M059J (cell line): ENCODE measurements at places on chromosomes 16 and 17. TPM values are rescaled to one million over a fixed set of nuclear protein-coding genes. Genes with fewer than 3 reads are reported as not detected.

GRCh38 chr16:9258423-9259051, 167.1 kb downstream of the HAPSTR1 start:
- peak; percentile 17 for DNase-seq

DNA sequence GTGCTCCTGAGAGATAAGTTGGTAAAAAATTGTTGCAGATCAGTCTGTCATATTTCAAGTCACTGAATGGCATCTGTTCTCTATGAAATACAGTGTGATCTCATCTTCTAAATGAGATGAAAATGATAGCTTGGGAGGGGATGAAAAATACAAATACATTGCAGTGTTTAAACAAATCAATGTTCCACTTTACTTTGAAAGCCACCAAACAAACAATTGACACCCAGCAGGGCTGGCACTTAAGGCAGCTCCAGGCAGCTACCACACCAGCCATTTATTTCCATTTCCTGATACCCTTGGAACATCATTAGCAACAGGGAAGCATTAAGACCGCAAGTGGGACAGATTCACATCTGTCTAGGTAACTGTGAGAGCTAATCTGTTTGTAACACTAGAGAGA, 827.6 kb upstream of the KIF2B start:
- no peak for DNase-seq

GRCh38 chr16:15825750-15826305, 31.0 kb downstream of the MYH11 start:
- DNase-seq = no peak

DNA sequence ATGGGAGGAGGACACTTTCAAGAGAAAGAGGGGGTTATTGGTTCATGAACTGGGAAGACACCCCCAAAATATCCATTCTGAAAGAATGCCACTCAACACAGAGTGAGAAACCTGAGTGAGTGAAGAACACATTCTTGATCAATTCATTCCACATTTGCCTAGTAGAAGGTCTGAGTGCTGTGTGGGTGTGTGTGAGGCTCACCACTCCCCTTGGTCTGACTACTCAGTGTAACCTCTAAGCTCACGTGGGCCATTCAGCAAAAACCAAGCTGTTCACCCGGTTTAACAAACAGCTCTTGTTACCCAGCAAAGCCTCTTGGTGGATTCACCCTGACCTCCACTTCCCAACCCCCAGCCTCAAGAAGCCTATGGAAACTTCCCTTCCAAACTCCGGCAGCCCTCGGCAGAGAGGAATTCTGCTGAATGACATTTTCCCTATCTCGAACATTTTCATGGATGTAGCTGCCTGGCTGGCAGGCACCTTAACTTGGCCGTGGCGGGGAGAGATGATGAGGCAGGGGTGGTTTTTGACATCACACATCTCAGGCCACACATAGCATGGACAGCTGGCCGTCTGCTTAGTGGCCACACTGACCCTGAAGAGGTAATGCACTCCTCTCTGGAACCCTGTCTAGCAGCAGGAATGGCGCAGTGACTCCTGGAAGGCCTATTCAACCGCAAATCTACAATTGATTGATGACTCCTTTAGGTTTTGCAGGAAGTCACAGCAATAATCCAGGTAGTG, 11.6 kb downstream of the ST6GALNAC1 start:
- no peak for DNase-seq

DNA sequence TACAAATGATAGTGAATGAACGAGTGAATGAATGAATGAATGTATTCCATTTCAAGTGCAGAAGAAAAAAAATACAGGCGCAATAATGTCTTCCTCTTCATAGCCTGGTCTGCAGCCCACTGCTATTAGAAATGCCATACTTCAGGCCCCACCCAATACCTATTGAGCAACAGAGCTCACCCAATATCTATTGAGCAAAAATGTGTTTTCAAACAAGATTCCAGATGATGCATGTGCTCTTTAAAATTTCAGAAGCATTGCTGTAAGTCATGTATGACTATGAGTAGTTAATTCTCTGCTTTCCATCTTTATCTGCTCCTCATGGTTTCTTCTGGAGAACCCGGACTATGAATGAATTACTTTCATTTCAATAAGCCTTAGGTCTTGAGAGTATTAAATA, 308.2 kb downstream of the XYLT1 start:
- no peak for DNase-seq

DNA sequence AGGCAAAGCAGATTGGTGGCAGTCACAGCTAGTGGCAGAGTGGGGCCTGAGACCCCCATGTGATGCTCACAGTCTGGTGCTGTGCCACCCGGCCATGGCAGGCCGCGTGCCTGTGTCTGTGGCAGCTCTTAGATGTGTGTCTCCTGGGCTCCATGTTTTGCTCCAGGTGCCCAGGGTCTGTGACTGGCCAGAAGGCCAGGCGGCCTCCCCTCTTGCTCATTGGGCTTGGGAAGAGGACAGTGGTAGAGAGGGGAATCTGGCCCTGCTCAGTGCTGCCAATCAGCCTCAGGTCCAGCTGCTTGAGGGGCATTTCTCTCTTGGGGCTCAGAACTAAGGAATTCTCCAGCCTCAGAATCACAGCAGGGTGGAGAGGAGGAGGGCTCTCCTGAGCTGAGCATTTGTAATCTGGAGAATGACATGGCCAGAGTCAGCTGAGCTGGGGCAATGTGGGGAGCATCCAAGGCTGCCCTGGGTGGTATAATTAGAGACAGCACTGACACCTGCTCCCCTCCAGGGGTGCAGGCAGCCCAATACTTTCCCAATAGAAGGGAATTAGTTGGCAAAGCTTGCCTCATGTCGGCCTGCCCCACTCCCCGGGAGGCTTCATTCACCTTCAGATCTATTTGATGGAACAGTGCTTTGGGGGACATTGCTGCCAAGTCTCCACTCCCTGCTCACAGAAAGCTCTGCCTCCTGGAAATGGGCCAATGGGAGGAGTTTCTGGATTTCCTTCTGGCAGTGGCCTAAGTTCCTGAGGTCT, 2.7 kb upstream of the LASP1NB start:
- peak; percentile 68 for DNase-seq

DNA sequence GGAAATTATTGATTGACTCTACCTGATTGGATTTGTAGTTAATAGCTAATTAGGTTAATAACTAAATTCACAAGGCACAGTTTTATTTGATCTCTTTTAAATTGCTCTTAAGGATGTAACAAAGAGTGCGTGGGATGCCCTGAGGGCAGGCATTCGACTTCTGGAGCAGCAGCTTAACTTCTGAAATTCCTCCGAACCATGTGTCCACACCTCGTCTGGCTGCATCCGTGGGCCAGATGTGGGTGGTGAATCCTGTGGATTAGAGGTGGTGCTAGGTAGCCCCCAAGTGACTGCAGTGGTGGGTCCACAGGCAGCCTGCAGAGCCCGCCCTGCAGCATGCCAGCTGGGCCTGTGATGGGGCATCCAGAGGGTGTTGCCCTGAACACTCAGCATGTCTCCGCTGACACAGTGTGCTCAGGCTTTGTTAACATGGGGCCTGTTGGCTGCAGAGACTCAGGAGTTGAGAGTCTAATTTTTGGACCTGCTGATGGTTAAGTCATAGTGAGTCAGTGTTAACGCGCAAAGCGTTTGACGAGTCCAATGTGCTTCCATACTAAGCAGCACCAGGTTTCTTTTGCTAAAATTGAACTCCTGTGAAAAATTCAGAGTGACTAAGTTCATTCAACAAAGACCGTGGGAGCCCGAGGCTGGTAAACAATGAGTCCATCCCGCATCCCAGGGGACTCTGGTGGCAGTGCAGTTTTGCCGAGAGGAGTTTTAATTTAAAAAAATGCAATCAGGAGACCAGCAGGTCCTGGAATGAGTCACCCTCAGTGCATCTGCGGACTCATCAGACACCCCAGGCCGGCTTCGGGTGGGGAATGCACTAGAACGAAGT, 3.8 kb upstream of the NPB start:
- peak; percentile 97 for DNase-seq

P2RX5 gene
- 1.8 and 10.1 TPM in 2 replicates for total RNA-seq

DNA sequence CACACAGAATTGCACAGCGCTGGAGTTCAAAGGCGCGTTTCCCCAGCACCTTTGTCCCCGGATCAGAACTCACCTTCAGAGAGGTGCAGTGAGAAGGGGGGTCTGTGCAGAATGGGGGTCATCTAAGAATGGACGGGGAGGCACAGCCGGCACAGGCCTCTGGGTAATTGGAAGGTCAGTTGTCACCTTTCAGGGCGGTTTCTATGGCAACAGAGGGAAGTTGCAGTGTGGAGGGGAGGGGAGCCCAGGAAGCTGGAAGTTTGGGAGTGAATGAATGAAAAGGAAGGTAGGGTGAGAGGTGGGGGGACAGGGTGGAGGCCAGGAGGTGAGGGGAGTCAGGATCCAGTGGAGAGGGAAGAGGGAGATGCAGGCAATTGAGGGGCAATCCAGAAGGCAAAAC, 12.4 kb upstream of the KCNG4 start:
- DNase-seq = no peak

- no peak for DNase-seq
Observed at GRCh38 chr16:81676066-81676882, 102.8 kb upstream of the PLCG2 start.

- DNase-seq = no peak
Observed at GRCh38 chr16:51407199-51407598, 256.1 kb upstream of the SALL1 start.

DNA sequence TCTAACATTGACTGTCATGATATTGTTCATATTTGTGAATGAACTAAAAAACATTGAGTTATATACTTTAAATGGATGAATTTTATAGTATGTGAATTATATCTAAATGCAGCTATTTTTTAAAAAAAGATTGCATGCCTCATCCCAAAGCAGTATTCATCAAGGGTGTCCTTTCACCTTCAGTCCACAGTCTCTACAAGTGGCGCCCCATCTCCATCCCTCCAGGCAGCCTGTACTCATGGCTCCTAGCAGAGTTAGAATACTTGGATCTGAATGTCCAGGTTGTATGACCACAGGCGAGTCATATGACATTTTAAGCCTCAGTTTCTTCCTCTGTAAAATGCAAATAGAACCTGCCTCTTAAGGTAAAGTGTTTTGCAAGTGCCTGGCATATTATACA, 69.8 kb downstream of the TMEM100 start:
- DNase-seq = no peak

DNA sequence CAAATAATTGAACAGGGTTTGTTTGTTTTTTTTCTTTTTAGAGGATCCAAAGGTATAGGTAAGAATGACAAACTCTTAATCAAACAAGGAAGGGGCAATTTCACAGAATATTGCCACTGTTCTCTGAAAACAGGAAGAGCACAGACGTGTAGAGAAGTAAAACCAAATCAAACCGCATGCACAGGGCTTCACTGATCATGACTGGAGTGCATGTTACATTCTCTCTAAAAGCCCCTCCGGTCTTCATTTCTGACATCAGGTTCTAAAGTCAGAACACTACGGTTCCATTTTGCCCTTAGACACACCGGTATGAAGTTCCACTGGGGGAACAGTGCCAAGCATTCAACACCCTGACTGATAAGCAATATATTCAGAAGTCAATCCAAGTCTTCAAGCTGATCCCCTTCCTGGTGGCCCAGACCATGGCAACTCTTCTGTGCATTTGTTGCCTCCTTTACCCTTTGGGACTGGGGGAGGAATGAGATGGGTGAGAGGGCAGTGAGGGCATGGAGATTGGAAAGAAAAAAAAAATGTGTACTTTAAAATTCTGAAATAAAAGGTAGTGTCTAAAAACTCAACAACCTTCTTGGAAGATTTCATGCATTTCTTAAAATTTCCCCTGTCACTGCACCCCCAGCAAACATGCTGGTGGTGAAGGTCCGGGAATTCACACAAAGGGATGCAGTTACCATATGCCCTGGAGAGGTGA, 1.4 kb downstream of the MMD start:
- DNase-seq = no peak

DNA sequence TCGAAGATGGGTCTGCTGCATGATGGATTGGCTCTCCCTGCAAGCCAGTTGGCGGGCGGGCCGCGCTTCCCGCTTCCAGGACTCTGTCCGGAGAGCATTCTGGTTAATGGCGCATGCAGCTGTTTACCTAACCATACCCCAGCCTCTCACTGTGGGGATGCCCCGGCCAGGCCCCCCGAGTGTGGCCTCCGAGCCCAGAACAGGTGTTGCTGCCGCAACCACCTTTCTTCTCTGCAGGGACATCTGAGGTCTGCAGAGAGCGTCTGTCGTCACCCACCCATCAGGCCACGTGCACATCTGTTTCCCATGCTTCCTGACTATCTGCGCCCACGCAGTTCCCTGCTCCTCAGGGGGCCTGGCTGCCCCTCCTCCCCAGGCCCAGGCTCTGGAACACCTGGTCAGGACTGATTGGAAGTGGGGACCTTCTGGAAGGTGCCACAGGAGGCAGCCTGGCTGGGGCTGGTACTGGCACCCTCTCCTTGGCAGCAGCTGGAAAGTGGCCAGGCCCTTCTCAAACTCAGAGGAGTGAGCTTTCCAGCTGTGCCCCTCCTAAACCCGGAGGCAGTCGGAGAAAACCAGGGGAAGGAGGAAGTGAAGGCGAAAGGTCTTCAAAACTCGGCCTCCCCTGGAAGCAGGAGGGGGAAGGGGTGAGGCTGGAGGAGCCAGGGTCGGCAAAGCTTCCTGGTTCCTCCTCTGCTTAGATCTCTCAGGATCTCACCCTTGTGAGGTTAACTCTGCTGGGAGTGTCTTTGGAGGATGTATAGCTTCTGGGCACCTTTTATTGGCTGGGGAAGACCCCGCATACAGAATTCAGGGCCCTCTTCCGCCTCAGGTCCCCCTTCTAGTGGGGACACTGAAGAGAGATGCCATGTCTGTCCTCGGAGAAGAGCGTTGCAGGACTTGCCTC, 64.5 kb upstream of the CIBAR2 start:
- no peak for DNase-seq

GRCh38 chr16:75503801-75504200, 8.6 kb upstream of the CHST6 start:
- DNase-seq = no peak

RABEP1 gene
- total RNA-seq = 31.7 and 35.0 TPM in 2 replicates

CDRT15 gene
- total RNA-seq = not detected in 2 replicates

DNA sequence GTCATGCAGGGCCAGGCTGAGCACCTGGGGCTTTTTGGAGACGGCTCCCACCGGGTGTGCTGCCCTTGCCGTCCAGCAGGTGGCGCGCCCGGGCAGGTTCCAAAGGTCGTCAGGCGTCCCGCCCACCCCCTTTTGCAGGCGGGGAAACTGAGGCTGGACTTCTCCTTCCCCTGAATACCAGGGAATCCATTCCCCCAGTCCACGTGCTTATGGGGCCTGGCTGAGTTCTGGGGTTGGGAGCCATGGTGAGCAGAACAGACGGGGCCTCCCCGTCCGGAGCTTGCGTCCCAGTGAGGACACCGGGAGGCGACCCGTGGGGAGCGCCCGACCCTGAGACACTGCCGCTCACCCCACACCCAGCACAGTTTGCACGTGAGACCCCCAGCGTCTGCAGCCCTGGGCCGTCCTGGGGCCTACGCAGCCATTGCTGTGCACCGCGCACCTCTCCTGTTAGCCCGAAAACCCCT, 51.8 kb upstream of the JPH3 start:
- no peak for DNase-seq
